ENCODE measurements at places on chromosomes 1 and 21.

- DNase-seq: no peak
Observed at GRCh38 chr1:225878282-225878681, 3.9 kb downstream of the TMEM63A start.

- no peak for DNase-seq
Observed at GRCh38 chr21:31977816-31978215, 105.0 kb downstream of the HUNK start.

DNA sequence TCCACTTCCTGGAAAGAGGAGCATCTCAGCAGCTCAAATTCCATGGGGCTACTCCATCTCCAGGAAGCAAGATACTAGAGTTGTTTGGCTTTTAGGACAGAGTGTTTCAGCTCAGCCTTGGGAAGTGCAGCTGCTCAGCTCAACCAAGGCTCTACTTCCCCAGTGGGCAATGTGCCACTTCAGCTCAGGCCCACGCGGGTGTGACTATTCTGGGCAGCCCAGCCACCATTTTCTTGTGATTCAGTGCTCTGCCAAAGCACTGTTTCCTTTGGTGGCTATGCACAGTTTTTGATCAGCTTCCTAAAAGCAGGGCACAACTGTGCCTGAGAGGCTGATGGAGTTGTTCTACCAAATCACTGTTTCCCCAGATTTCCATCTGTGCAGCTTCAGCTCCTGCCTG lies 1104.9 kb upstream of the TMPRSS15 start:
- no peak for DNase-seq

DNA sequence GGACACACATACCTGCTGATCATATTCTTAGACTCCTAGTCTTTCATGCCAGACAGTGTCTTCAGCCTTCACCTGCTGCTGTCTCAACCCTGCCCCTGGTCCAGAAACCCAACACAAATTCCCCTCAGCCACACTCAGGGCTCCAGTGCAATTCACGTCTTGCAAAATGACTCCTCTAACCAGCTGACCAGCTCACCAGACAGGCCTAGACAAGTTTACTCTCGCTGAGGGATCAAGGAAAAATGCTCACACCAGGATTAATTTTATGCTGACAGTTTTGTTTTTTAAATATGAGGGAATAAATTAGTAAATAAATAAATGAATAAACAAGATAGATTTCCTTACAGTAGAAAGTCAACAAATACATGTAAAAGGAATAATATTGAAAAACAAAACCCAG lies 28.5 kb downstream of the CCDC185 start:
- DNase-seq: no peak

DNA sequence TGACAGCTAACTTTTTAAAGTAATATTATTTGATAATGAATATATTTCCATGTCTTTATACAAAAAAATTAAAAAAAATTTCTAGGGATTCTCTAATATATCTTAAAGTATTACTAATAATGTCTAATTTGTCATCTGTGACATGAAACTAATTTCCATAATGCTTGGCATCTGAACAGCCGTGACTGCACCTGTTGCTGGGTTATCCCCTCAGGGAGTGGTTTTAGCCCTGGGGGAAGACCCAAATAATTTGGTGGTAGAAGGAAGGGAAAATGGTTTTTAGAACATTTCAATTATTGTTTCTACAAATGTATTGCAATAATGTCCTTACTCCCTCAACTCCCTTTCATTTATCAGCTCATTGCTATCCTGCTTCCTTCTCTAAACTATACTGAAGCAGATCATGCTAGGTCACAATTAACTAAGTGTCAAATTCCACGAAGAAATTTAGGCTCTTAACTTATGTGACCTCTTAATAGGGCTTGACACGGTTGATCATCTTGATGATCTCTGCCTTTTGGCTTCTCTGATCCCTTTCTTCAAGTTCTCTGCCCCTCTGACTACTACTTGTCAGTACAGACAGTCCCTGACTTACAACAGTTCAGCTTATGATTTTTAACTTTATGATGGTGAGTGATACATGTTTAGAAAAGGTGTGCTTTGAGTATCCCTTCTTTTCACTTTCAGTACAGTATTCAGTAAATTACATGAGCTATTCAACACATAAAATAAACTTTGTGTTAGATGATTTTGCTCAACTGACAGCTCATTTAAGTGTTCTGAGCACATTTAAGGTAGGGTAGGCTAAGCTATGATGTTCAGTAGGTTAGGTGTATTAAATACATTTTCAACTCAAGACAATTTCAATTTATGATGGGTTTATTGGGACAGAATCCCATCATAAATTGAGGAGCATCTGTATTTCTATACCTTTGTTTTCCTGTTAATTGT lies 26.4 kb upstream of the DPH5 start:
- no peak for DNase-seq

DNA sequence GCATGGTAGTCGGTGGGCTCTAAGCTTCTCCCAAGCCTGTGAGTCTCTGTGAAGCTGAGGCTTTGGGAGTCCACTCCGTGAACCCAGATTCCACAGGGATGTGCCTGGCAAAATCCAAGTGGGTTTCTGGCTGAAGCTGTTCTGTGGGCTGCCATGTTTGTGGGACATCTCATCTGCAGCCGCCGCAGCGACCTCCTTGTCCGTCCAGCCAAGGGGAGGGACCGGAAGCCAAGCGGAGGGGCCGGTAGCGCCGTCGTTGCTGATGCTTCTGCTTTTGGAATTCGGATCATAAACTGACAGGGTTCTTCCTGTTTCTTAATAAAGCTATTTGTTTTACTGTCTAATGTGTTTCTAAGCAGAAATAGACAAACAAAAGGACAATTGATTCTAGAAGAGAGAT lies 13.3 kb downstream of the KIF26B start:
- no peak for DNase-seq

- DNase-seq: no peak
Observed at GRCh38 chr1:192580351-192580962, 4.9 kb downstream of the RGS1 start.

GRCh38 chr1:94235189-94236012 lies 2.0 kb downstream of the ARHGAP29 start:
- no peak for DNase-seq

DNA sequence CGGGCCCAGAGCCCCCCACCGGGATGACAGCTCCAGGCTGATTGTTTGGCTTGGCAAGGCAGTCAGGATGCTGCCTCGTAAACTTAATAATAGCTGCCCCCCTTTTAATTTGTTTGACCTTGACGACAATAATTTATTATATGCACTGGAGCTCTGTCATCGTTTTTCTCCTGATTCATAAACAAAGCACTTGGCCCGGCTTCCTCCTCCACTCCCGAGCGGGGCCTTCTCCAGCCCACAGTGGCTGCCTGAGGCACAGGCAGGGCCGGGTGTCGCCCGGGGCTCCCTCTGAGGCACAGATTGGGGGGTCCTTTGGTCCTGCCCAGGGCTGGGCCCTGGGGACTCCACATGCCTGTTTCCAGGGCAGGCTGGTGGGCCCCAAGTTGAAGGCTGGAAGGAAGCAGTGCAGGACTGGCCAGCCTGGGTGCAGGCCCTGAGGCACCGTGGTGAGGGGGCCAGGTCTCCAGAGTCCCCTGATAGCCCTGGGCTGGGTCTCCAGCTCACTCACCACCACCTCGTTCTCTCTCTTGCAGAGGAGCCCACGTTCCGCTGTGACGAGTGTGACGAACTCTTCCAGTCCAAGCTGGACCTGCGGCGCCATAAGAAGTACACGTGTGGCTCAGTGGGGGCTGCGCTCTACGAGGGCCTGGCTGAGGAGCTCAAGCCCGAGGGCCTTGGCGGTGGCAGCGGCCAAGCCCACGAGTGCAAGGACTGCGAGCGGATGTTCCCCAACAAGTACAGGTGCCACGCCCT lies 52.0 kb upstream of the ARHGEF16 start:
- DNase-seq: no peak

DNA sequence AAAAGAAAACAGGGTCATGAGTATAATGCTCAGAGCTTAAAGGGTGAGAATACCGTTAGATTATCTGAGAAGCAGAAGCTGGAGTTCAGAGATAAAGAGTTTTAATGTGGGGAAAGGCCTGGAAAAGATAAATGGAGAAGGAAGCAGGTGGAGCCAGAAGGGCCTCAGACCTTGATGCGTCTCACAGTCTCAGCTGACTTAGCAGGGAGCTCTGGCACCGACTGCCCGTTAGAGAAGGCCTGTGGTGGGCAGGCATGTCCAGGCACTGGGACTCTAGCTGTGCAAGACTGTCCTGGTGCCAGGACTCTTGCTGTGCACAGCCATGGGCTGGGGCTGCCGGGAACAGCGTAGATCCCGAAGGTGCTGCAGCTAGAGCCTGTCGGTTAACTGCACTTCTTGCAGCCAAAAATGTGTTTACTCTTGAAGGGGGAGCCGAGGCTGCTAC lies 3.8 kb upstream of the SLAMF9 start:
- no peak for DNase-seq
